Karpas-422 (cell line): ENCODE measurements at places on chromosomes 7 and 10. TPM values are rescaled to one million over a fixed set of nuclear protein-coding genes. Genes with fewer than 3 reads are reported as not detected.
A peak's percentile ranks its signal among the peaks of the same experiment; 100 is the strongest.

GRCh38 chr7:106057962-106058927, 53.9 kb downstream of the SYPL1 start:
- H3K36me3 ChIP-seq: peaks cover 5% of the 10 kb centered on the region; the same call in 1 of the 2 replicates
- H3K27ac ChIP-seq: peak overlapping the region; percentile 99
- H3K27me3 ChIP-seq: no peaks in the 10 kb centered on the region
- peak; percentile 99 for DNase-seq

- H3K36me3 ChIP-seq: no peaks in the 10 kb centered on the region
- no peak for DNase-seq
- H3K4me1 ChIP-seq: no peaks in the 10 kb centered on the region
- no peak overlapping the region for H3K4me3 ChIP-seq
- H3K27ac ChIP-seq: no peak overlapping the region
Measured at GRCh38 chr10:94443047-94443446, 40.7 kb downstream of the TBC1D12 start.

- no peak for DNase-seq
- H3K4me1 ChIP-seq: peaks cover 3% of the 10 kb centered on the region
- no peak overlapping the region for H3K27ac ChIP-seq
- H3K36me3 ChIP-seq: no peaks in the 10 kb centered on the region
Measured at GRCh38 chr7:106344861-106345260, 60.1 kb upstream of the NAMPT start.

CCL26 gene
- not detected in 2 replicates for total RNA-seq

TMEM196 gene
- not detected in 2 replicates for total RNA-seq

GPER1 gene
- not detected in 2 replicates for total RNA-seq

GRCh38 chr7:100130608-100131453, 4.1 kb downstream of the MBLAC1 start:
- peak; percentile 88 for DNase-seq
- peaks cover 18% of the 10 kb centered on the region for H3K4me1 ChIP-seq
- H3K36me3 ChIP-seq: no peaks in the 10 kb centered on the region

CALML5 gene
- total RNA-seq: not detected in 2 replicates

DNA sequence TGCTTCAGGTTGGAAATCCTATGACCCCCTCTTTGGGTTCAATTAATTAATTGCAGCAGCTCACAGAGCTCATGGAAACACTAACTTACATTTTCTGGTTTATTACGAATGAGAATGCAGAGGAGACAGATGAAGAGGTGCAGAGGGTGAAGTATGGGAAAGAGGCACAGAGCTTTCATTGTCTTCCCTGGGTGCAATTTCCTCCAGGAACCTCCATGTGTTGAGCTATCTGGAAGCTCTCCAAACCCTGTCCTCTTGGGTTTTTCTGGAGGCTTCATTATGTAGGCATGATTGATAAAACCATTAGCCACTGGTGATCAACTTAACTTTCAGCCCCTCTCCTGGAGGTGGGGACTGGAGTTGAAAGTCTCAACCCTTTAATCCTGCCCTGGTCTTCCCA, 133.0 kb upstream of the AUTS2 start:
- peaks cover 4% of the 10 kb centered on the region; the same call in 1 of the 2 replicates for H3K27me3 ChIP-seq
- H3K27ac ChIP-seq: no peak overlapping the region
- H3K4me3 ChIP-seq: no peak overlapping the region
- DNase-seq: no peak
- no peaks in the 10 kb centered on the region for H3K4me1 ChIP-seq
- H3K36me3 ChIP-seq: no peaks in the 10 kb centered on the region

DNA sequence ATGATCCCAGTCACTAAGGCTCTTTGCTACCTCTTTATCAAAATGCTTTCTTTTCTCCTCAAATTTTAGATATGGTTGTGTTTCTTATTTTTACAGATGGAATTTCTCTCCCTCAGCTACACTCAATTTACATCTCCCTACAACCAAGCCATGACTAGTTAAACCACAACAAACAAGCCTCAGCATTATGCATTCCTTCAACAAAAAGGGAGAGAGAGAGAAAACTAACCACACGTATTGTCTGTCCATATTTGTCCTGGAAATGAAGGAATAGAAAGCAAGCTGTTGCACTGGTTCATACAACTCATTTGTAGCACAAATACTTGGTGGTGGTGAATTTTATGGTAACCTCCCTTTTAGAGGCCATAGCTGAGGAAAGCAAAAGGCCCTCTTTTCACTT, 286.4 kb downstream of the AHR start:
- no peak for DNase-seq
- no peak overlapping the region for H3K4me3 ChIP-seq

DNA sequence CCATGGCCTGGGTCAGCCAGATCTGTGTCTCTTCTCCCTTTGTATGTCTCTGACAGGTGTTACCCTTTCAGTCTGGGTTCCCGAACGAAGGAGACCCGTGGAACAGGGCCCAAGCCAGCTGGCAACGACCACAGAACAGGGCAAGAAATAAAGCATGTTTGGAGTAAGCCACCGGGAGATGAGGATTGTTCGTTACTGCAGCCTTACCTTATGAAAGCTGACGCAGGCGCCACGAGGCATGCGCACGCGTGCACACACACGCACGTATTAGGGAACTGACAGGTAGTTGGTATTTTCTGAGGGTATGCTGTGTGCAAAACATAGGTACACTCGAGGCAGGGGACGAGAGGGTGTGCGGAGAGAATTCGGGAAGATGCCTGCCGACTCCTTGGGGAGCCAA, 46.4 kb upstream of the ENO4 start:
- H3K27ac ChIP-seq: no peak overlapping the region
- no peak for DNase-seq
- no peak overlapping the region for H3K4me3 ChIP-seq
- H3K36me3 ChIP-seq: no peaks in the 10 kb centered on the region

SLC13A4 gene
- total RNA-seq: not detected in 2 replicates

DNA sequence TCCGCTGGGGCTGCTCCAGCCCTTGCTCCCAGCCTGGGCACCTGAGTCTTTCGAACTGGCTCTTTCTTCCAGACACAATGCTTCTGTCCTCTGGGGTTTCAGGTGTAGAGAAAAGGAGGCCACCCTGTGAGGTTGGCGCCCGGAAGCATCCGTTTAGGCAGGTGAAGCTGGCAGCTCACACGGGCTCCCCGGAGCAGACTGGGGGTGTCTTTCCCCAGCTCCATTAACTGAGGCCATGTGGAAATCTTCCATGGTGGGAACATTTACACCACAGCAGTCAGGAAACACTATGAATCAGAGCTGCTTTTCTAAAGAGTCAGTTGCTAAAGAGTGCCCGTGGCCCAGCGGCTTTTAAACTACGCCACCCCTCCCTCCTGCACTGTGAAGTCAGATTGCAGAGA, 29.2 kb downstream of the PRKAG2 start:
- DNase-seq: no peak
- H3K27ac ChIP-seq: no peak overlapping the region
- H3K36me3 ChIP-seq: no peaks in the 10 kb centered on the region
- H3K27me3 ChIP-seq: no peaks in the 10 kb centered on the region
- no peak overlapping the region for H3K4me3 ChIP-seq

CALHM3 gene
- 0.30 and 0.61 TPM in 2 replicates for total RNA-seq

DNA sequence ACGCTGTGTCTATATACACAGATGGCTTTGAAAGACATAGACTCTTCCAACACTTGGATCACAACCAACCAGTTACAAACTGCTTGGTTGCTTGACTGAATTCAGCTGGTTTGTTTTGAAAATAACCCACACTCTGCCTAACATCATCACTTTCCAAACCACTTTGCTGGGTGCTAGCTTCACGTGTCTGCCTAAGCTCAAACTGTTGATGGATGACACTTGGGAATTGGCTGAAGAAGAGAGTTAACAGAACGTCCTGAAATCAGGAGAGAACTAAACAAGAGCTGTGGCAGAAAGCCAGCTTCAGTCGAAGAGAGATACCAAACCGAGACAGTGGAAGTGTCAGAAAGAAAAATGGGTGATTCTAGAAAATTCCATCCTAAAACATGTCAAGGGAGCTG, 420.8 kb upstream of the AUTS2 start:
- no peaks in the 10 kb centered on the region for H3K36me3 ChIP-seq
- no peak for DNase-seq
- no peaks in the 10 kb centered on the region for H3K27me3 ChIP-seq
- H3K4me3 ChIP-seq: no peak overlapping the region
- no peak overlapping the region for H3K27ac ChIP-seq

TFEC gene
- total RNA-seq: not detected in 2 replicates

H2BK1 gene
- not detected in 2 replicates for total RNA-seq

DNA sequence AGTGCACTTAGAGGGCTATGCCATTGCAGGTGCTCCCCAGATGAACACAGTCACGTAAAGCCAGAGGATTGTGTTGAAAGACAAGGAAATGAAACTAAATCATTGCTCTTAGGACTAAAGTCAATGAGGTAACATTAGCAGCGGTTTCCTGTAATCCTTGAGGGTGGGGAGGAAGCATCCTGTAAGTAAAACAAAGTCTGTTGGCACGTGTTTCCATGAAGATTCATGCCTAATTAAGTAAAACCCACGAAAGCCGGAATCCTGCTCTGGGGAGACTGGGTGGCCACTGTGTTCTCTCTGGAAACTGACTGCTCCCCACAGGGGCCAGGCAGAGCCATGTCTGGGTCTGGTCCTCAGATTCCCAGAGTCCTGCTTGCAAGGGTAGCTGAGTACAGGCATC, 18.3 kb downstream of the STEAP1B start:
- H3K27me3 ChIP-seq: no peaks in the 10 kb centered on the region
- H3K4me3 ChIP-seq: no peak overlapping the region
- H3K36me3 ChIP-seq: no peaks in the 10 kb centered on the region

- no peaks in the 10 kb centered on the region for H3K36me3 ChIP-seq
- H3K4me3 ChIP-seq: no peak overlapping the region
- no peak overlapping the region for H3K27ac ChIP-seq
- DNase-seq: no peak
- no peaks in the 10 kb centered on the region for H3K27me3 ChIP-seq
- no peaks in the 10 kb centered on the region for H3K4me1 ChIP-seq
Measured at GRCh38 chr7:3282457-3282856, 18.6 kb upstream of the SDK1 start.

NUTM2B gene
- total RNA-seq: 0.34 and 0.61 TPM in 2 replicates

DNA sequence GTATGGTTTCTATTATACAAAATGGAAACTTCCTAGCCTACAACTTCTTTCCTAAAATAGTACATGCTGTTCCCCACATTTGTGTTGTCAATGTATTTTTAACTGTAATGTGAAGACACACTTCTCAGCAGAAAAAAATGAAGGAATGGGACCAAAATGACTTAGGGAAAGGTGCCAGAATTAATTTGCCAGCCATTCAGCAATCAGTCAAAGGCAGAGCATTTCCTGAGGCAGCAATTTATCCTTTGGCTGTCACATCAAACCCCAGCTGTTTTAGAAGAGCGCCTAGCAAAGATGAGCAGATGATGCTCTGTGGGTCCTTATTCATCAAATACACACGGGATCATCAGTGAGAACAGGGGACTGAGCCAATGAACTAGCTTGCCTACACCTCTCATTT, 592.5 kb downstream of the KCNMA1 start:
- no peaks in the 10 kb centered on the region for H3K4me1 ChIP-seq
- no peak overlapping the region for H3K4me3 ChIP-seq
- no peak for DNase-seq
- no peaks in the 10 kb centered on the region for H3K27me3 ChIP-seq

- no peak overlapping the region for H3K4me3 ChIP-seq
- no peak for DNase-seq
- no peak overlapping the region for H3K27ac ChIP-seq
- no peaks in the 10 kb centered on the region for H3K27me3 ChIP-seq
Measured at GRCh38 chr10:95573527-95573926, 12.4 kb upstream of the SORBS1 start.
